ENCODE measurements at places on chromosomes 1 and 21.

DNA sequence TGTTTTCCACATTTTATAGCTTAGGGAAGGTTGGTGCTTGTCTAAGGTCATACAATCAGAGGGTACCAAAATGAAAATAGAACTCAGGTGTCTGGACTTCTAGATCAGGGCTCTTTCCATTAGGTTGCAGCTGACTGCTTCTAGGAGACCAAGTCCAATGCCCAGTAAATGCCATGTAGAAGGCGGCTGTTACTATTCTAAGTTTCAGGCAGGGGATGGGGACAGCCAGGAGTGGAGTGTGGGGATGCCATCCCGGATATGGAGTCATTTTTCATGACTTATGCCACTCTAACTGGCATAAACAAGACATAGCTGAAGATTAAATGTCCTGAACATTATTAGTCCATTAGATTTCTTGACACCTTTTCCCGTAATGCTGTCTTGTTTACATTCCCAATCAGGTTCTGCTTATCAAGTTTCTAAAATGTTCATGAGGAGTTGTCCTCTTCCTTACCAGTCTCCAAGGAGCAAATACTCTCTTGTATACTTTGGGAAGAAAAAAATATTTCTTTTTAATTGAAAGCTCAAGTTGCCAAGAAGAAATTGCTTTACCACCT is 31.5 kb downstream of the XCL1 start:
- no peak for DNase-seq

- DNase-seq: no peak
Measured at GRCh38 chr1:83499998-83500397, 498.9 kb downstream of the TTLL7 start.

DNA sequence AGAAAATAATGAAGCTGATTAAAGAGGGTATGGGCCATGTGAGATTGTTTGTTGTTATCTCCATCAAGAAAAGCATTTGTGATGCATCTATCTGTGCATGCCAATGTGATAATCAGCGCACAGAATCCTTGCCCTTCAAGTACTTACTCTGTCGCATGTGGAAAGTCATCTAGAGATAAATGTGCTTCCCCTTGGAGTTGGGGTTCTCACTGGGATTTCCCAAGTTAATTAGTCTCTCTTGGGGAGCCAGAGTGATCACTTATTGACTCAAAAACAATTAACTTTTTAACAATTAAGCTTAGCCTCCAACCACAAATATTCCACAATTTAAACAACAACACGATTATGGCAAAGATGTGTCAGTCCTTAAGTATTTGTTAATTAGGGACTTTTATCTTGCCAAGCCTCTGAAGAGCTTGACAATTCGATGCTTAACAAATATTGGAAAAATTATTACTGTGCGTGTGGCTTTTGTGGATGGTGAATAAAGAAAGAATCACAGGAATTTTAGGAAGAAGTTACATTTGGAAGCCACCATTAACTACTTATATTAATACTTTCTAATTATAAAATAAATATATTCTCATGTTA is 17.5 kb downstream of the RHOU start:
- DNase-seq: no peak

DNA sequence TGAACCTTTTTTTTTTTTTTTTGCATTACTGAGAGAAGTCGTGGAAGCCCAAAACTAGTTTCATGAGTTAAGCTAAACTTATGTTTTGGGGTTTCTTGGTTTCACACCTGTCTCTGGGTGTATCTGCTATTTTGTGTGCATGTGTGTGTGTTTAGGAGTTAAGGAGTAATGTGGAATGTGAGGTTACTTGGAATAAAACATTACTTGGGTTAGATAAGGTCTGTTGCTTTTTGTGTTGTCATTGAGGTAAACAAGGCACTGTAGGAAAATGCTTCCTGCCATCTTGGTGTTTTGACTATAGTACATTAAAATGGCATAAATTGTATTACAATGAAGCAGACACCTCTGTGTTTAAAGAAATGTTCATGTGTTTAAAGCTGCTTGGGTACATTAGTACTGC is 2.9 kb downstream of the TENT5C start:
- no peak for DNase-seq

- DNase-seq: no peak
Measured at GRCh38 chr1:223091896-223092295, 51.2 kb downstream of the TLR5 start.

- no peak for DNase-seq
Measured at GRCh38 chr1:229325853-229326487, 16.9 kb downstream of the CCSAP start.

GRCh38 chr1:18302788-18303413 is 177.8 kb upstream of the KLHDC7A start:
- DNase-seq: no peak

DNA sequence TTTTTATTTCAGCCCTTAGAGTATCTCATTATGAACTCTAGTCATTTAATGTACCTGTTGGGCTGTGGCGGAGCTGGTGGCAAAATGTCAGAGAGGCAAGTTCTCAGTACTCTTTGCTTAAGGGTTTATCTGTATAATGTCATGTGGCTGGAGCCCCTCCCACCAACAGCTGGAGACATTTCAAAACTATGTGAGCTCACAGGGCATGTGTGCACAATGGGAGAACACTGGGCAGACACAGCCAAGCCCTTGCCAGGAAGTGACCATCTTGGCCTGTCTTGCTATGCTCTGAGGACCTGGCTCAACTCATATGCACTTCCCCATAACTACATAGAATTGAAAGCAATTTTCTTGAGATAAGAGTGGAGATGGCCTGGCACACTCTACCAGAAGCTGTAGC is 296.4 kb downstream of the PTPRU start:
- DNase-seq: no peak

DNA sequence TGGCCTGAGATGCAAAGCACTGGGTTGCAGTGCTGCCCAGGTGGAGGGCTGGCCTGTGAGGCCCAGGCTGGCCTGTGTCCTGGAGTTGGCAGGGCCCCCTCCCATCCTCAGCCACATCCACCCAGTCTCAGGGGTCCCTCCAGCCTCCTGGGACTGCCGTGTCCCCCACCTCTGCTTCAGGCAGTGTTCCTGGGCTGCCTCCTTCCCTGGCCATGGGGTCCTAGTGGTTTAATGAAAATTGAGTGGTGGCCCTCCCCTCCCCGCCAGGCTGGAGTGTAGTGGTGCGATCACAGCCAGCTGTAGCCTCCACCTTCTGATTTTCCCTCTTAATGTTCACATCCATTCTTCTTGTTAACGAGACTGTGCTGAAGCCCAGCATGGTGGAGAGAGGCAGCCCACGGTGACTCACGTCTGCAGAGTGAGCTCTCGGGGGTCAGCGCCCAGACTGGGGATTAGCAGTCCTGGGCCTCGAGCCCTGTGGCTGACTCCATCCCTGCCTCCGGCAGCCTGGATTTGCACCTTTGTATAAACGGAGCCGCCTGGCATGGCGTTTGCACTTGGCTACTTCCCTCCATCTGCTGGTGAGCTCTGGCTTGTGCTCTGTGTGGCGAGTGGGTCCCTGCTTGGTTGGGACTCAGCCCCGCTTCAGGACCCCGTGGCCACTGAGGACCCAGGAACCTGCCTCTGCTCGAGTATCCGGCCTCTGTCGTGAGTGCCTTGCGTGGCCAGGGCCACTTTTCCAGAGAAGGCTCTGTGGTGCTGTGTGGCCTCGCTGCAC is 6.9 kb downstream of the MIB2 start:
- DNase-seq: no peak

DNA sequence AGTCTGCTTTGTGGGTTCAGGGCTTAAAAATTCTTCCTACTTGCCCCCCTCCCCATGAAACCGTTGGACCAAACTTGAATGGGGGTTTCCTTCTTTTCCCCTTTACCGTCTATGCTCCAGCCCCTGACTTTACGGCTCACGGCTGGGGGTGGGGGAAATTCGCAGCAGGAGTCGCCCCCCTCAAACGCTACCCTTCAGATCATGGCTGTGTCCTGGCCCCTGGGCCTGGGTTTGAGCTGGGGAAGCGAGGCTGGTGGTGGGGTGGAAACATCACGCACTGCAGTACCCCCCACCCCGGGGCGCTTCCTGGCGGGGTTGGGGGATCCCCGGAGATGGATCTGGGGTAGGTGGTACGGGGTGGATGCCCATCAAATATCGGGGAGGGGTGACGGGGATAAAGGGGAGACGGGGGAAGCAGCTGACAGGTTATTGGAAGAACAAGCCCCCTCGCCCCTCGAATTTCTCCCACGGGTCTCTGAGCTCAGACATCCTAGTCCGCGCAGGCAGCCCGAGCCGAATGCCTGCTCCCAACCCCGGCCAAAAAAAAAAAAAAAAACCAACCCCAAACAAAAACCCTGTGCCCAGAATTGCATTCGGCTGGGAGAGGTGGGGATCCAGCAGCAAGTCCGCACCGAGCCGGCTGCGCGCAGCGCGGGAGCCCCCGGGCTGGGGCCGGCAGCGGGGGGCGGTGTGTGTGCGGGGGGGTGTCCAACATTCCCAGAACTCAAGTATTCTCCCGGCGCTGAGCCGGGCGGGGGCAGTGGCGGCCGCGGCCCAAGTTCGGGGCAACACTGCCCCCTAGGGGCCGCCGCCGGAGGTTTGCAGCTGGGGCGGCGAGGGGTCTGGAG is 59.0 kb upstream of the ACOT11 start:
- DNase-seq: peak; percentile 70

- DNase-seq: no peak
Measured at GRCh38 chr1:113905435-113905861, 322 bp downstream of the DCLRE1B start.

GRCh38 chr1:215986401-215986800 is 419.3 kb downstream of the KCTD3 start:
- DNase-seq: no peak

DNA sequence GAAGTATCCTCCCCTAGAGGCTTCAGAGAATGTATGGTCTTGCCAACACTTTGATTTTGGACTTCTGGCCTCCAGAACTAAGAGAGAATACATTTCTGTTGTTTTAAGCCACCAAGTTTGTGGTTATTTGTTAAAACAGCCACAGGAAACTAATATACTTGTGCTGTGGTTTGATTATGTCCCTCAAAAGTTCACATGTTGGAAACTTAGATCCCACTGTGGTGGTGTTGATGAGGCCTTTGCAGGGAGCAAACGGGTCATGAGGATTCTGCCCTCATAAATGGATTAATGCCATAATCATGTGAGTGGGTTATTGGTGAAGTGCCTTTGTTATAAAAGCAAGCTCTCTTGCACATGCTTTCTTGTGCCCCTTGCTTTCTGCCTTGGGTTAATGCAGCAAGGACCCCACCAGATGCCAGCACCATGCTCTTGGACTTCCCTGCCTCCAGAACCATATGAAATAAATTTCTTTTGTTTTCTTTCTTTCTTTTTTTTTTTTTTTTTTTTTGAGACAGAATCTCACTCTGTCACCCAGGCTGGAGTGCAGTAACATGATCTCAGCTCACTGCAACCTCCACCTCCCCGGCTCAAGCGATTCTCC is 157.3 kb downstream of the CLIC6 start:
- DNase-seq: no peak

DNA sequence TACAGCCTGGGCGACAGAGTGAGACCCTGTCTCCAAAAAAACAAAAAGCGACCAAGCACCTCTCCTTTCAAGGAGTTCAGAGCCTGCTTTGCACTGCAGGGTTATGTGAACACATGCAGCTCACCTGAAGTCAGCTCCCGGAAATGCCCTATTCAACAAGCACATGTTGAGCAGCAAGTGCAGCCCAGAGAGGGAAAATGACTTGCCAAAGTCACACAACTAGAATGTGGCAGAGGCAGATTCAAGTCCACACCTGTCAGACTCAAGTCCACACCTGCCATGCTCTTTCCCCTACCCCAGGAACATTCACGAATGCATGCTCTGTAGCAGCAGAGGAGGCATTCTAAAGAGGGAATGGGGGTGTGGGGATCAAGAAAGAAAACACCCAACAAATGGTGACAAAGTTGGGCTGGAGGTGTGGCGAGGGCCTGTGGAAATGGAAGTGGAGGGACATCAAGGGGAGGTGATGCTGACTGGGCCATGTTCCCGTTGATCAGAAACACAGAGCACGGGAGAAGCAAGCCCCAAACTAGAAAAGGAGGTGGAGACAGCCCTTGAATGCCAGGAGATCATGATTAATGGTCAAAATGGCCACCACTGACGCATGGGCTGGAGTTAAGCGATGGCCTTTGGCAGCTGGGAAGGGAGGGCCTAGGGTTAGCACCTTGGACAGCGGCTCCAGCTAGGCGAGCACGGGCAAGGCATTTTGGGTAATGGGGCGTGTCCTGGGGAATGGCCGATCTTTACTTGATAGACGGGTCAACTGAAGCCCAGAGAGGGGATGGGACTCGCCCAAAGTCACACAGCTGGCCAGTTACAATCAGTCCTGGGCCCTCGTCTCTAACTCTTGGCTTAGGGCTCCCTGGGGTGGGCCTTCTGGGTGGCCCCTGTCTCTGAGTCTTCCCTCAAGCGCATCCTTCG is 21.5 kb downstream of the RAP1GAP start:
- peak; percentile 84 for DNase-seq

DNA sequence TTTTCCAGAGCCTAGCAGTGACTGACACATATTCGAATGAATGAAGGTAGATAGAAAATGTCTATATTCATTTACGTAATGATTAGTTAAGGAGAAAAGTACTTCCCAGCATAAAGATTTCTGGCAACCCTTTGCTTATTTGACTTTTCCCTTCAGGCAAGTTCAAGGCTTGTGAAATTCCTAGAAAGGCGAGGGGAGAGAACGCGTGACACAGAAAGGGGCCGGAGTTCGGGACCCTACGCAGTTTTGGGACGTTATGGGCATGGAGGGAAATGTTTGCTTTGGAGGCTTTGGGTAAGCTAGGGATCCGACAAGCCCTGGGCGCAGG is 472 bp upstream of the USP25 start:
- DNase-seq: no peak

DNA sequence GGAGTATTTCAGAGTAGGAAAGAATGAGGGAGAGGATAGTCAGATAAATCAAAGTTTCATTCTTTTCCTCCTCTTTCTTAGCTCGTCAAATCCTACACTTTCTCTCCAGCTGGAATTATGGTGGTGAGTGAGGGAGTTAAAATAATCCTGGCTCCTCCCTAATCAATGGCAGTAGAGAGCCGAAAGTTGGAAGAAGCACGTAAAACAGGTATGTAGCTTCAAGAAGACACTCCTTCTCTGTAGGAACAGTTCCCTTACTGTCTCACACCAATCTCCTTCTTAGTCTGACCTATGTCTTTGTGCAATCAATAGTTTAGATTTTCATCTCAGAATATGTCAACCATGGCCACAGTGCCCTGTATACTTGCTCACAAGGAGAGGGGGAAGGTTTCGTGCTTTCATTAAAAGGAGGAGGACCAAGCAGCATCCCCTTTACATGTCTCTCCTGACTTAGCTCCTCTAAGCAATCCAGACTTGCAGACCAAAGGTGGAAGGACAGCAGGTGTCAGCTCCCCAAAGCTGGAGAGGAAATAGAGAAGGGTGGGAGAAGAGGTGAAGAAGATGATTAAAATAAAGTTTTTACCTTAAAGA is 878 bp downstream of the MINDY1 start:
- DNase-seq: no peak

DNA sequence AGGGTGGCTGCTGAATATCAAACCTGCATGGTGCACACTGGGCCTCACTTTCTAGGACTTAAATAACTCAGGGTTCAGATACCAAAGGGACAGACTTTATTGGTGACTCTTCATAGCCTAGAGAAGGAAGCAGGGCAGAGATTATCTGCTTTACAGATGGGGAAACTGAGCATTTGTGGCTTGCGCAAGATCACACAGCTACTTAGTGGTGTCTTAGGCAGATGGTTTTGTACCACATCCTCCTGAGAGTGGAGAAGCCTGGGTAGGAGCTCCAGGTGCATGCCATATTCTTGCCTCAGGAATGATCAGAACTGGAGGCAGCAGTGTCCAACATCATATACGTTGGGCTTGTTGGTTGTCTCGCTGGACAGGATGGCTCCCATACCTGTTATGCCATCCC is 6.8 kb upstream of the DPH2 start:
- DNase-seq: no peak
